ENCODE measurements at places on chromosomes 5 and 9.

DNA sequence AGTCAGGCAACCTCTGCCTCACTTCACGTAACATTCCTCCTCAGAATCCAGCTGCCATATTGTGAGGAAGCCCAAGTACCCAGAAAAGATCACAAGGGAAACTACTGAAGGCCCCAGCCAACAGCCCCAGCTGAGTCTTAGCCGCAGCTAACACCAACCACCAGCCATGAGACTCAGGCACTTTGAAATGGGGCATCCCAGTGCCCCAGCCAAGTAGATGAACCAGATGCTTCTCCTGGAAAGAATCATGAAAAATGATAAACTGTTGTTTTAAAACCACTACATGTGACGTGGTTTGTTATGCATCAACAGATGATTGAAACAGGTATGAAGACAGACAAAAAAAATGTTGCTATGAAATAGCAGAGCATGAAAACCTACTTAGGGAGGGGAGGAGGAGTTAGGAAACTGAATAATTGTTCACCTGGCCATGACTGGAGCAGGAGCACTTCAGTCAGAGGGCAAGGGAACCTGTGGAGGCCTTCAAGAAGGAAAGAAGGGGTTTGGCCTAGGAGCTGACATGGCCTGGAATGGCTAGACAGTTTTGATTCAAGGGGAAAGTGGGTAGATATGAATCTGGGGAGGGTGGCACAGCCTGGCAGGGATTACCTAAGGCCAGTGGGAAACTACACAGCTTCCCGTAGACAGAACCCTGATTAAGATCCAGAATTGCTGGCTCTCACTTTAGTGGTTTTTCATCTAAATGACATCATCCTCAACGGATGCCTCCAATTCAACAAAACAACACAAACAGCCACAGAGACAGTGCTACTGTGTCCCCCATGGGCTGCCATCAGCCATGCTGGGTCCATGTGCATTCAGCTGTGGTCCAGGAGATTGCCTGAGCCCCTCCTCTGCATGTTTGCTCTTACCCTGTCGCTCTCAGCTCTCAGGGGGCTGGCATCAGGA, 211.6 kb downstream of the SYK start:
- no peak for DNase-seq

DNA sequence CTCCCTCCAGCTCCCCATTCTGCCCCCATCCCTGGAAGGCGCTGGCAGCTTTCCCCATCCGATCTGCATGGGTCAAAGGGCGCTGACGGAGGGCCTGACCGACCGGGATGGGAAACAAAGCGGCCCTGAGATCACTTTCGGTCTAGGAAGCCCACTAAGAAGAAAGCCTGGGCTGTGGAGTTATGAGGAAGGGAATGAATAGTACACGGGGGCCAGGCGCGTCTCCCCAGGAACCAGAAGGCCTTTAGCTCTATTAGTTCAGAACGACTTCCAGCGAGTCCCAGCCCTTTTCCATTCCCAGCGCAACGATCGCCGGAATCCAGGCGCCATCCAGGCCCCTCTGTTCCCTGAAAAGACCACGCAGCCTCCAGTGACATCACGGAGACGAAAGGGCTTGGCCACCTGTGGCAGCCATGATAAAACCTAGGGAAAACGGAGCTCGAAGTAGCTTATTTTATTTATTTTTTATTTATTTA, 70.1 kb upstream of the CCDC180 start:
- DNase-seq: no peak

- DNase-seq: peak; percentile 95
Observed at GRCh38 chr9:26892251-26893029, at the start of gene CAAP1. Gene CAAP1 (minus strand): TSS chr9:26892802. CDS start chr9:26892715, 87 bp downstream.

DNA sequence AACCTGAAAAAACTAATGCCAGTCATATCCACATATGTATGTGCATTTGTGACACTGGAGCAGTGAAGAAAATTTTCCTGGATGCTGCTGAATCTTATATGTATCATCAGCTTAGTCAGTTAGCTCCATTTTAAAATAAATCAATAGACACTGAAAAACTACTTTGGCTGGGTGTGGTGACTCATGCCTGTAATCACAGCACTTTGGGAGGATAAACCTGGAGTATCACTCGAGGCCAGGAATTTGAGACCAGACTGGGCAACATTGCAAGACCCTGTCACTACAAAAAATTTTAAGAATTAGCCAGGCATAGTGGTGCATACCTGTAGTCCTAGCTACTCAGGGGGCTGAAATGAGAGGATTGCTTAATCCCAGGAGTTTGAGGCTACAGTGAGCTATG, 511.0 kb upstream of the TLE4 start:
- no peak for DNase-seq

GRCh38 chr5:44495280-44495679, 106.1 kb upstream of the FGF10 start:
- DNase-seq: no peak

DNA sequence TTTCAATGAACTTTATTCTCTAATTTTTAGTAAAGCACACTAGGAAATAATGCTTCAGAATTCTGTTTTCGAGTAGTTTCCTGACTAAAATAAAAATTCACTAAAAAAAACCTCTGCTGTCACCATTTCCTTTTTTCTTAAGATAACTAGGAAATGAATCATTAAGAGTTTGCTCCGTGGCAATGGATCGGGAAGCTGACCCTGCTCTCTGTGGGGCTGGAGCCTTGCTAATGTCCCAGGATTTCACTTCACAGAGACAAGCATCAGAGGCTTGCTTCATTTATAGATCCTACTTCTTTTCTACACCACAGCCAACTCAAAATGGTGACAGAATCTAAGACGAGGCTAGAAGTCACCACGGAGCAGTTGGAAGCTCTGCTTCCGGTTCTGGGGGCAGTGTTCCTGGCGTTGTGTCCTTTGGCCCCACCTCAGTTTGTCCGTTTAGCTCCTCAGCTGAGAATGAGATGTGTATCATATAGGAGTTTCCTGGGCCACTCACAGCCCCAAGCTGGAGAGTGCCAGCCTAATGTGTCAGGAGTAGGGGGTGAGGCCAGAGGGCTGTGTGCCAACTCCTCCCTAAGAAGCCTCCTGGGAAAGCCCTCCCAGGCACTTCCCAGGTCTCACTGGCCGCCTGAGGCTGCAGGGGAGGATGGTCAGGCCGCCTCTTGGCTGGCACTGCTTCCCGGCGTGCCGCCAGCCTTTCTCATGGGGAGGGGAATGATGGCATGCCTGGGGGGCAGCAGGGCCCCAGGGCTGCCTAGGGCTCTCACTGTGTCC, 19.6 kb downstream of the TENT4A start:
- DNase-seq: peak; percentile 67

- no peak for DNase-seq
Observed at GRCh38 chr9:94664801-94665200, 25.5 kb upstream of the FBP1 start.

- DNase-seq: no peak
Observed at GRCh38 chr5:160291467-160291866, 20.9 kb downstream of the CCNJL start.

GRCh38 chr5:178093134-178093533, 20.2 kb upstream of the N4BP3 start:
- no peak for DNase-seq

GRCh38 chr9:135958485-135958884, 2.7 kb downstream of the UBAC1 start:
- no peak for DNase-seq

DNA sequence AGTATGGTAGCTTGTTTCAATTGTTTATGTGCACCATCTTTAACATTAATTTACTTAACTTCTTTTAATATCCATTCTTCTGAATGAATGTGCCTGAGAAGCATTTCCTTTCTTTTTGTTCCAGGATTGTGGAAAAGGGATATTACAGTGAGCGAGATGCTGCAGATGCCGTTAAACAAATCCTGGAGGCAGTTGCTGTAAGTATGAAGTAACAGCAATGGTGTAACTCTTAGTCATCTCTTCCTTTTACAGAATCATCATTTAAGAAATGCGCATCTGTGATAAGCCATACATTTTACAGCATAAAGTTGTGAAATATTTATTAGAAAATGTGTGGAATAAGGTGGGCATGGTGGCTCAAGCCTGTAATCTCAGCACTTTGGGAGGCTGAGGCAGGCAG, 117.7 kb downstream of the STARD4 start:
- DNase-seq: peak; percentile 28

DNA sequence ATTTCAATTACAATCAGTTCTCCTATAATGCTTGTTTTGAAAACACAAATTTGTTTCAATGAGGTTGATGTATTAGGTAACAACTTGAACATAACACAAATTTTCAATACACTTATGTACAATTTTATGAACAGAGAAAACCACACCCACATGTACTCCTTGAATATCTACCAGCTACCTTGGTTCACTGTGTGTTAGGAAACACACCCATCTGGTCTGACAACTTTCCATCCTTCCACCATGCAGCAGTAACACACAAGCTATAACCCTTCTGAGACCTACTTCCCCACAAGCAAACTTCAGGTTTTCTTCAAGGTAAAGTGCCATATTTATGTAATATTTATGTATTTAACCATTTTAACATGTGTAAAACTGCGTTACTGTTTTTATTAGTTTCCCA, 36.4 kb upstream of the UBQLN1 start:
- no peak for DNase-seq

DNA sequence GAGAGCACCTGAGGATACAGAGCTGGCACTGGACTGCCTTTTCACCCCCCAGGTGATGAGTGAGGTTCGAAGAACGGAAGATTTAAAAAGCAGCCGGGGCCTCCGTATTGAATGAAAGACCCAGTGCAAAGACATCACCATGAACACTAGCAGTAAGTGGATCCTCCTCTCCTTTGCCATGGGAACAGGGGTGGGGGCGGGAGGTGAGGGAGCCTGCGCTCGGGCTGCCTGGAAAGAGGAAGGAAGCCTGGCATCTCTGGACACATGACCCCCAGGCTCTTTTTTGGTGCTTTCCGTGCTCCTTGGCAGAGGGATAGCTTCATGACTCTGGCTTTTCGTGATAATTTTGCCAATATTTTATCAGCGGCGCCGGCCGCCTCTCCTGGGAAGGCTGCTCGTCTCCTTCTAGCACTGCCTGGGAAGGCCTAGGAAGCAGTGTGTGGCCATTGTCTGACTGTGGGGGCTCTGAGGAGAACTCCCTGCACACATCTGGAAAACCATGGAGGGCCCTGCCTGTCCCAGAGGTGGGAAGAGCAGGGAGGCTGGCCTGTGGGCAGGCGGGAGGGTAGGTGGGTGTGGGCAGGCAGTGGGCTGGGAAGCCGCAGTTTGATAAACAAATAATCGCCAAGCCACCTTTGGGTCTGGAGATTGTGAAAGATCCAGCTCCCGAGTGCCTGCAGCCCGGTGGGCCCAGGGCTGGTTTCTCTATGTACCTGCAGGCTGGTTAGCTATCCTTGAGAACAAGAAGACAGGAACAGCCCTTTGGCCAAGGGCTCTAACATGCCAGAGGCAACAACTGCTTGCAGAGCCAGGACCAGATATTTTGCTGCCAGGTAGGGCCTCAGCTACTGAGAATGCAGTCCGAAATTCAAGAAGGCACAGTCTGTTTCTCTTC, 911 bp downstream of the ABLIM3 start:
- DNase-seq: peak; percentile 43

DNA sequence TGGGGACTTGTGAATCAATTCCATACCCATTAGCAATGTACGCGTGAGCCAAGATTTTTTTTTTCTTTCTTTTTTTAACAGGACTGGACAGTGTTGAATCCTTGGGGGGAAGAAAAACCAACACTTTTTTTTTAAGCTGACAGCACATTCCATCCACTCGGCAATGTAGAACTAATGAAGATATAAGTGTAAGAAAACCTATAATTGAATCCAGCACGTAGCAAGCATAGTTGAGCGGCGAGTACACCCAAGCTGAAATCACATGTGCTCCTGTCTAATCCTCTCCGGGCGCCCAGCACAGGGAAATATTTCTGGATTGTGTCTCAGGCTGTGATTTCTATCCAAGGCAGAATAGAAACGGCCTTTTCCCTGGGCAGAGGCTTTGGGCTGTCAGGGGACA, 118.2 kb downstream of the BOD1 start:
- DNase-seq: peak; percentile 83

DNA sequence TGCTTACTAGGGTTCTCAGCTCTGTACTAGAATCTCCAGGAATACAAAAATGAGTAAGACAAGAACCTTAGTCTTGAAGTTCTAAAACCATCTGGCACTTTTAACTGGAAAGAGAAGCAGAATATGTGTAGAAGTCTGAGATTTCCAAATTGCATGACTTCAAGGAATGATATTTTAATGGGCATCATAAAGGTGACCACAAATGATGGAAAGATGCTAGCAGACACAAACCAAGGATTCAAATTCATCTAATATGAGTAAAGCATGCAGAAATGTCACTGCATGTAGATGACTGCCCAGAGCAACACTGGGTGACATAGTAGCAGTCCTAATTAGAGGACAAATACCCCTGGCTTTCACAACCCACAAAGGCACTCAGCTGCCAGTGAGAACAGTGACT, 117.2 kb downstream of the RPS23 start:
- DNase-seq: peak; percentile 41

GRCh38 chr5:128559300-128560297, 21.6 kb upstream of the FBN2 start:
- DNase-seq: no peak

DNA sequence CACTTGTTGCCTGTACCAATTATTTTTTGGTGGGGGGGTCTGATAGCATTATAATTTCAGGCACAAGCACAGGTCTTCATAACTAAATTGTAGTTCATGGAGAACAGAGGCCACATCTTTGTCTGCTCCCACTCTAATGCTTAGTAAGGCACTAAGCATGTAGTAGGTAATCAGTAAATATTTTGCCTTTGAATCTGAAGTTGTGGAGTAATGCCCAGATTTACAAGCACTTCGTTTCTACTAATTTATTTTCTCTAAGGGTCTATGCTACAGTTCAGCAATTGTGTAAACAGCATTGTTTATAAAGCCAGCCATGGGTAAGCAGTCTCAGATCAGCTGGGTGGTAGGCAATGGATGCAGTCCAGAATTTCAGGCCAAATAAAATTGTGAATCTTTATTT, 78.6 kb downstream of the GRIA1 start:
- peak; percentile 16 for DNase-seq
